ENCODE measurements at places on chromosomes 6 and 20.

GRCh38 chr20:10551732-10552724 is 116.9 kb downstream of the SLX4IP start:
- no peak for DNase-seq

- DNase-seq = no peak
Observed at GRCh38 chr6:134784336-134784735, 165.6 kb downstream of the ALDH8A1 start.

DNA sequence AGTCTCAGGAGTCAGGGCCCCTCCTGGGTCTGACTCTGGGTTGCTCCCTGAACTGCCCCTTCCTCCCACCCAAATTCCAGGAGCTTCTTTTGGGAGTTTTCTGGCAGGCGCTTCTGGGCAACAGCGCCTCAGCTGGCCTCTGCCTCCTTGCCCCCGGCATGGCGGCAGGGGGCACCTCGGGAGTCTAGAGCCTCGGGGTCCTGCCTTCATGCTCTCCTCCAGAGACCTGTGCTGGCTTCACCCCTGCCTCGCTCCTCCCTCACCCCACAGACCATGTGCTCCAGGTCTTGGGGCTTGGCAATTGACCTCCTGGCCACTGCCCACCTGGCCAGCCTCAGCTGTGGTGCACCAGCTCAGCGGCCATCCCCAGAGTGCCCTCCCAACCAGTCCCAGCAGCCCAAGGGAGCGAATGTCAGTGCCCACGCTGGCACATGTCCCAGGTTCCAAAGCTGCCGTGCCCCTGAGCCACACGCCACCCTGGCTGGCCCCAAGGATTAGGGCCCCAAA is 43.4 kb downstream of the SRC start:
- no peak for DNase-seq

GRCh38 chr20:21235484-21236445 is 67.4 kb upstream of the XRN2 start:
- DNase-seq = peak; percentile 24

DNA sequence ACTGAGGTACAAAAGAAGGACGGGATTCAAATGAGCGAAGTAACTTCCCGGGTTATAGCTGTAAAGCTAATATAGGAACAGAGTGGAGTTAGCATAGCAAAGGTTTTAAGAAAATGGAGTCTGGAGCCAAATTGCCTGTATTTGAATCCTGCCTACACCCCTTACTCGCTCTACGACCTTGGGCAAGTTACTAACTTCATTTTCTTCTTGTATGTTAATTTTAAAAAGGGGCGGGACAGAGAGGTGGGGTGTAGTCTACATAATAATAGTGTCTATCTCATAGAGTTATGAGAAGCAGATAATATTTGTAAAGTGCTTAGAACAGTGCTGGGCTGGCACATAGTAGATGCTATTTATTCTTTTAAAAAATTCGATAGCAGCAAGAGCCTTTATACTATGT is 705 bp downstream of the ZSCAN23 start:
- DNase-seq = no peak

DNA sequence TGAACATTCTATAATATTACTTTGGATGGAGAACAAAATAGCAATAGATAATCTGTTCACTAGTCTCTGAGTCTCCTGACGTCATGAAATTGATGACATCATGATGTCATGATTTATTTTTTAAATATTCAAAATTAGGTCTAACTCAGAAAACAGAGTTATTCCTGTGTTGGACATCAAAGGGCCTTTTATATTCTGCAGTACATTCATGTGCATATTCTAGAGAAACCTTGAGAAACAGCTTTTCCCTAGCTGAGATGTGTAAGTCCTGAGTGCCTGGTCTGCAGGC is 53.3 kb downstream of the MYB start:
- no peak for DNase-seq

DNA sequence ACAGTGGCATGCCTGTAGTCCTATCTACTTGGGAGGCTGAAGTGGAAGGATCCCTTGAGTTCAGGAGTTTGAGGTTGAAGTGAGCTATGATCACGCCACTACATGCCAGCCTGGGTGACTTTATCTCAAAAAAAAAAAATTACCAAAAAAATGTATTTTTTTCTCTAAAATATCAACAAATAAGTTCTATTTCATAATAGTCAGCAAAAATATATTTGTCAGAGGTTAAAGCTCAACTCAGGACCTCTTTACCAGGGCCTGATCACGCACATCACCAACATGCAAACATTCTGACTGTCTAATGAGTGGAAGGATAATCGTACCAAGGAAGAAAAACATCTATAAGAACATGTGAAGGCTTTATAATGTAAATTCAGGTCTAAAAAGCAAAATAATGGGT is 387.0 kb downstream of the SYNE1 start:
- DNase-seq = no peak

DNA sequence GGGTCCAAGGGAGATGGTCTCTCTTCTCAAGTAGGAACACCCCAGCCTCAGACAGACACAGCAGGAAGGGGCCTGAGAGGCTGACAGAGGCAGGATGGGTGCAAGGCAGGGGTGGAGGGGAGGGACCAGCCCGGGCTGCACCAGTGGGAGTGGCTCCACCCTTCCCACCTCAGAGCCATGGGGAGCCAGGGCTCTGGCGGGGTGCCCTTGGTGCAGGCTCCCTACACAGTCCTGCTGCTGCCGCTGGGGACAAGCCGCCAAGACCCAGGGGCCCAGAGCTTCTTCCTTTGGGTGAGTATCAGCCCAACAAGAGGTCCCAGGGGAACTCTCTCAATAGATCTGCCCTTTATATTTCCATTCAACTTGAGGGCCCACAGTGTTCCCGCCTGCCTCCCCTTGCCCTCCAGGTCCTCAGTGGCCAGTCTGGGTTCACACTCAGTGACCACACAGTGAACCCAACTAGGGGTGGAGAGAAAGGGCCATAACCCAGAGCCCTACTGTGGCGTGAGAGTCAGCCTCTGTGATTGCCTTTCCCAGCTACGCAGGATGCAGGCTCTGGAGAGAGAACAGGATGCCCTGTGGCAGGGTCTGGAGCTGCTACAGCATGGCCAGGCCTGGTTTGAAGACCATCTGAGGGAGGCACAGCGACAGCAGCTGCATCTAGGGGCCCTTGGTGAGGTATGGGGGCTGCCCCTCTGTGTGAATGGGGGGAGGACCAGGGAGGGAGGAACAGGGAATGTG is 592 bp downstream of the SAPCD1 start:
- no peak for DNase-seq

DNA sequence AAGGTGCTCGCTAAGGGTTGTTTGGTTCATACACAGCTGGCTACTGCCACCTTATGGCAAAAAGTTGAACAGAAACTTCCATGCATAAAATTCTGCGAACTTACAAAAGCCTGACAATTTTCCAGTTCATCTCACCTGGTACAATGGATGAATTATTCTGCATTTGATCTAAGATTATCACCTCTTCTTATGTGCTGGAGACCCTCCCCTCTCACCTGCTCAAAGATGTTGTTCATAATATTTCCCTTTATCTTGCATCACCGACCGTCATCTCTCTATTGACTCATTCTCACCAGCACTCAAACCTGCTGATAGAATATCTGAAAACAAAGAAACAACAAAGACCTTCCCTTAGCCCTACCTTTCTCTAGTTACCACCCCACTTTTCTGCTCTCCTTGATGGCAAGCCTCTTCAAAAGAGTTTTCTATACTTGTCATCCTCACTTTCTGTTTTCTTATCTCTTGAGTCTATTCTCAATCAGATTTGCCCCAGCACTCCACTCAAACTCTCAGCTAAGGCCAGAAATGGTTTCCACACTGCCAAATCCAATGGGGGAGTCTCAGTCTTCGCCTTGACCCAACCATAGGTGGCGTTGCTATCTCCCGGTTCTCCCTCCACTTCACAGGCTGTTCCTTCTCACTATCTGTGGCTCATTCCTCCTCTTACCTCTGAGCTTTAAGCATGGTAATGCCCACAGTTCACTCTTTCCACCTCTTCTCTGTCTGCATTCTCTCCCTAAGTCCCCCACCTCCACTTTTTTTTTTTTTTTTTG is 25.8 kb downstream of the SNRNP48 start:
- no peak for DNase-seq

Data from stimulated activated CD8-positive, alpha-beta memory T cell treated with anti-CD3 and anti-CD28 coated beads, Interleukin-7, amount 100 ng/mL, for 1 hour (primary cell).